ENCODE measurements at places on chromosomes 3 and 15. TPM values are rescaled to one million over a fixed set of nuclear protein-coding genes. Genes with fewer than 3 reads are reported as not detected.

RETNLB gene
- total RNA-seq = not detected

IGSF11 gene
- total RNA-seq = 0.10 TPM

SENP8 gene
- total RNA-seq = 0.21 TPM

CFAP20DC gene
- 0.10 TPM for total RNA-seq

IP6K2 gene
- 92.5 TPM for total RNA-seq

RLBP1 gene
- not detected for total RNA-seq

FSD2 gene
- total RNA-seq = under 0.01 TPM

DLL4 gene
- total RNA-seq = not detected

RYK gene
- 107 TPM for total RNA-seq

All from mononuclear cell (primary cell).